Cerebellum (tissue), 4 donors: ENCODE measurements at places on chromosomes 2 and 18. TPM values are rescaled to one million over a fixed set of nuclear protein-coding genes. Genes with fewer than 3 reads are reported as not detected.

- DNase-seq: no peak
These were observed 70.9 kb downstream of the MTCL1 start for GRCh38 chr18:8776013-8776943.

Gene ACSL3
- total RNA-seq: 121 TPM

- no peak for DNase-seq
These were observed 7.9 kb downstream of the CABLES1 start for GRCh38 chr18:23143016-23143814.

DNA sequence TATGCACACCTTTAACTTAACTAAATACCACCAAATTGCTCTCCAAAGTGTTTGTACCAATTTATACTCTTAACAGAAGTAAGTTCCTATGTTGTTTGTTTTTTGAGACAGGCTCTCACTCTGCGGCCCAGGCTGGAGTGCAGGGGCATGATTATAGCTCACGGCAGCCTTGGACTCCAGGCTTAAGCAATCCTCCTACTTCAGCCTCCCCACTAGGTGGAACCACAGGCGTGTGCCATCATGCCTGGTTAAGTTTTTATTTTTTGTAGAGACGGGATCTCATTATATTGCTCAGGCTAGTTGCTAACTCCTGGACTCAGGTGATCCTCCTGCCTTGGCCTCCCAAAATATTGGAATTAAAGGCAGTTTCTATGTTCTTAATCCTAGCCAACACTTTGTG is 13.1 kb upstream of the NAB1 start:
- DNase-seq: no peak

Gene ZNF397
- total RNA-seq: 56.8 TPM

DNA sequence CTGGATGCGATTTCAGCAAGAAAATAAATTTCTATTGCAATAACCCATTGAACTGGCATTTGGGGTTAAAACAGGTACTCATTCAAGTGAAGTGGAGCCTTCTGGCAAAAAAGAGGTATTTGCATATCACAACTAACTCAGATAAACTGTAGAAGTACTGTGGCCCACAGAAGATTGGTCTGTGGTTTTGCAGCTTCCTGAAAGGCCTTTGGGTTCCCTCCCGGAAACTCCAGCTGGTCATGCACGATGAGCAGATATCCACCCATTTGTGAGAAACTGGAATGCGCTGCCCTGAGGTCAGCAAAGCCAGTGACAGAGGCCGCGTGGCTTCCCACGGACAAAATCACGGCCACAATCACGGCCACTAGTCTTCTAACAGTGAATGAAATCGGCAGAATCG is 106.3 kb downstream of the EPHA4 start:
- no peak for DNase-seq

Gene RAMP1
- 4.6 TPM for total RNA-seq

Gene TWIST2
- 1.3 TPM for total RNA-seq
